Brain microvascular endothelial cell (primary cell): ENCODE measurements at places on chromosomes 12 and 14.

- no peak for DNase-seq
Measured at GRCh38 chr14:89531661-89532335, 114.8 kb upstream of the FOXN3 start.

DNA sequence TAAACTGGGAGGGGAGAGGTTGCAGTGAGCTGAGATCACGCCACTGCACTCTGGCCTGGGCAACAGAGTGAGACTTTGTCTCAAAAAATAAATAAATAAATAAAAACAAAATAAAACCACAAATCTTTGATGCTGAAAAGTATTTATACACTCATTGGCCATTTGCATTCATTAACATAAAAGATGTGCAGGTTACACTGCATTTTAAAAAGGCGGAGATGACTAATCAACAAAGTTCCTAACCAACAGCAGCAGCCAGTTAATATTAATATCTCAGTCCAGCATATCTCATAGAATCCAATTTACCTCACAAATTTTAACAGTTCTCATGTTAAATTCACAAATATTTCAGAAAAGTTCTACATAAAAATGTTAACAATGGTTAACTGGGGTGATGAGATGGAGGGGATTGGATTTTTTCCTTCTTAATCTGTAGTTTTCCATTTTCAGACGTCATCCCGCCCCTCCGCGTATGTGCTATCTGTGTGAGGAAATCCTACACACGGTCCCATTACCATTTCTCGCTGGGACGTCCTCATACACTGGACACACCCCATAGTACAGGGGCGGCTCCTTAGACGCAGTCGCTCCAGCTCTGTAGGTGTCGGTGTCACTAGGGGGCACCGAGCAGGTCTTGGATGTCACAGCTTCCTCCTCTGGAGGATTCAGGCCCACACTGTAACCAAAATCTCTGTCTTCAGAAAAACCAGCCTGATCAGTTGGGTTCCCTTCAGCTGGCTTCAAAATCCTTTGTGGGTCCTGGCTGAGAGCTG is 7.3 kb downstream of the ANKLE2 start:
- no peak for DNase-seq

- peak; percentile 93 for DNase-seq
Measured at GRCh38 chr14:59028476-59029202, 159.8 kb upstream of the DAAM1 start.

DNA sequence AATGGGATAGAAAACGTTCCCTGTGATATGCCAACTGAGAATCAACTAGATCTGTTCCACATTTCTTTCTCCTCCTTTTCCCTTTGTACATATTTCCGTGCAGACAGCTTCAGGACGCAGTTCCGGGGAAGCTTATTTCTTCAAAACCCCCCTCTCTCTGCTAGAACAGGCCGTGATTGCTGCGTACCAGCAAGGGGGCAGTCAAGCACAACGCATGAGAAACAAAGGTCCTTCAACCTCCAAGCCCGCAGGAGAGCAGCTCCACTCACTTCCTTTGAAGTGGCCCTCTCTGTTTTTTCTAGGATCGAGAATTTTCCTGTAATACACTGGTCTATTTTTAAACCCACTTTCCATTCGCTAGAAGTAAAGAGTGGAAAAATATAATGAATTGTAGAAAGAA is 80.8 kb downstream of the ZNF664 start:
- peak; percentile 58 for DNase-seq

DNA sequence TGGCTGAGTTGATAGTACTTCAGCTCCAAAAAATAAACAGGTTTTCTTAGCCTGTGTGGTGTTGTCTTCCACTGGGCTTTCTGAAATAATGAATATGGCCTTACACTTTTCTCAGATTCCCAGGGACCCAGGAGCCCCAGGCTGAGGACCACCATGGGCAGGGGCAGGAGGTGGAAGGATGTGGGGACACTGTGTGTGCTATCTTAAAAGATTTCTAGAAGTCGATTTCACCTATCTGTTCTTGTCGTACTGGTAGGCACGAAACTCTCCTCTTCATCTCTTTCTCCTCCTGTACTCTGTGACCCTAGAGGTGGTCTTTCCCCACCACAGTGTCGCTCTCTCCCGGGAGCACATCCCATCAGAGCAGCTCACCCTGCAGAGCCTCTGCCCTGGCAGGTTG is 107.7 kb upstream of the FKBP4 start:
- no peak for DNase-seq

DNA sequence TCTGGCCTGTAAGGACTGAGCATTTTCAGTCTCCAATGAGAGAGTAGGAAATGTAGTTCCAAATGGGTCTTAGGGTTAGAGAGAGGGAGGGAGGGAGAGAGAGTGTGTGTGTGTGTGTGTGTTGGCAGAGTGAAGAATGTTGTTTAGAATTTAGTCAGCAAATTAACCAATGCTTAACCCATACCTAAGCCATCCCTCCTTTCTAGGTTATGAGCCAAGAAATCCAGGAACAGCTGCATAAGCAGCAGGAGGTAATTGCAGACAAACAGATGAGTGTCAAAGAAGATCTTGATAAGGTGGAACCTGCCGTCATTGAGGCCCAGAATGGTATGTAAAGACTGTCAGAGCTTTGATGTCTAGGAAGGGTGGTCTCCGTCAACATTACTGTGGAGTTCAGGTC is 56.9 kb downstream of the HSP90AA1 start:
- DNase-seq: peak; percentile 63

DNA sequence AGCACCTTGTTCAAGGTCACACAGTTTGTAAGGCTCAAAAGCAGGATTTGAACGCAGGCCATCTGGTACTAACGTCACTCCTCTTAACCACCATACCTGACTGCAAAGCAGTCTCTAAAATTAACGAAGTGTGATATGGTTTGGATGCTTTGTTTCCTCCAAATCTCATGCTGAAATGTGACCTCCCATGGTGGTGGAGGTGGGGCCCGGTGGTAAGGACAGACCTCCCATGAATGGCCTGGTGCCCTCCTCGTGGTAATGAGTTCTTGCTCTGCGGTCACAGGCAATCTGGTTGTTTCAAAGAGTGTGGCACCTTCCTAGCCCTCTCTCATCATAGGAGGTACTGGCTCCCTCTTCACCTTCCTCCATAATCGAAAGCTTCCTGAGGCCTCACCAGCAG is 102.2 kb upstream of the BCL2L14 start:
- no peak for DNase-seq

- no peak for DNase-seq
Measured at GRCh38 chr14:89740241-89740640, 214.3 kb downstream of the EFCAB11 start.

- DNase-seq: no peak
Measured at GRCh38 chr12:124410354-124411175, 115.7 kb downstream of the RFLNA start.

DNA sequence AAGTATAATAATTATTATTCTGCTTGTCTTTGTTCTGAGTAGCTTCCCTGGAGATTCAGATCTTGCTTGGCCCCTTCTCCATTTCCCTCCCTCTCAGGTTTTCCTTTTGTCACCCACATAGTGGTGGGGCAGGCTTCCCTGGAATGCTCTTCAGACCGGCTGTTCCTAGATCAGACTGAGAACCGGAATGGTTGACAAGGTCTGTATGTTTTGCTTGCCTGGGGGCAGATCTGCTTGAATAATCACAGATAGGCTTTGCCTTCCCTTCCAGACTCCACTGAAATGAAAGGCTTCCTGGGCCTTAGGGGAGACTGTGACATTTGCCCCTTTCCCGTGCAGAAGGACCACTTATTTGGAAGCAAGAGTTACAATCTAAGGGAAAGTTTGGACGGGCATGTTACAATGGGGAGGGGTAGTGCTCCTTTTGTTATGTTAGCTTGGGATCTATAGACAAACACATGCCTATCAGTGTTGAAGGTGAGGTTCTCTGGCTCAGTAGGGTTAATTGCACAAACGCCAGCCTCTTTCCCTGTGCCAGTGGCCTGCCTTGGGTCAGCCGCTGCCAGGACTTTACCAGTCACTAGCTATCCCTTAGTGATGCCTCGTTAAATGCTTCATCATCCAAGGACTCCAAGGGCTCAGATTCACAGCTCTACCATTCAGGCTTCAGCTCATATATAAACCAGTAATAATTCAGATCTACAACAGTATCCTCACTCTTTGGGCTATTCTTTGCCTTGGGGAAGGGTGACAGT is 178.6 kb downstream of the SNAPC1 start:
- no peak for DNase-seq

DNA sequence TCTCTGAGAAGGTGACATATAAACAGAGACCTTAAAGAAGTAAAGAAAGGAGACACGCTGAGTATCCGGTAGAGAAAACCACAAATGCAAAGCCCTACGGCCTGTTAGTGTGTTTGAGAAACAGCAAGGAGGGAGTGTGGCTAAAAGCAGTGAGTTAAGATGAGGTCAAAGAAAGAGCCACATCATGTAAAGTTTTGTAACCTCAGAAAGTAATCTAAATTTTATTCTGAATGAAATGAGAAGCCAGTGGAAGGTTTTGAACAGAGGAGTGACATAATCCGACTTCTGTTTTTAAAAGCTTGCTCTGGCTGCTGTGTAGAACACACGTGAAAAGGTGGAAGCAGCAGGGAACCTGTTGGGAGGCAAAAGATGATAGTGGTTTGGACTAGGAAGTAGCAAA is 32.6 kb downstream of the PPP2R5E start:
- no peak for DNase-seq

DNA sequence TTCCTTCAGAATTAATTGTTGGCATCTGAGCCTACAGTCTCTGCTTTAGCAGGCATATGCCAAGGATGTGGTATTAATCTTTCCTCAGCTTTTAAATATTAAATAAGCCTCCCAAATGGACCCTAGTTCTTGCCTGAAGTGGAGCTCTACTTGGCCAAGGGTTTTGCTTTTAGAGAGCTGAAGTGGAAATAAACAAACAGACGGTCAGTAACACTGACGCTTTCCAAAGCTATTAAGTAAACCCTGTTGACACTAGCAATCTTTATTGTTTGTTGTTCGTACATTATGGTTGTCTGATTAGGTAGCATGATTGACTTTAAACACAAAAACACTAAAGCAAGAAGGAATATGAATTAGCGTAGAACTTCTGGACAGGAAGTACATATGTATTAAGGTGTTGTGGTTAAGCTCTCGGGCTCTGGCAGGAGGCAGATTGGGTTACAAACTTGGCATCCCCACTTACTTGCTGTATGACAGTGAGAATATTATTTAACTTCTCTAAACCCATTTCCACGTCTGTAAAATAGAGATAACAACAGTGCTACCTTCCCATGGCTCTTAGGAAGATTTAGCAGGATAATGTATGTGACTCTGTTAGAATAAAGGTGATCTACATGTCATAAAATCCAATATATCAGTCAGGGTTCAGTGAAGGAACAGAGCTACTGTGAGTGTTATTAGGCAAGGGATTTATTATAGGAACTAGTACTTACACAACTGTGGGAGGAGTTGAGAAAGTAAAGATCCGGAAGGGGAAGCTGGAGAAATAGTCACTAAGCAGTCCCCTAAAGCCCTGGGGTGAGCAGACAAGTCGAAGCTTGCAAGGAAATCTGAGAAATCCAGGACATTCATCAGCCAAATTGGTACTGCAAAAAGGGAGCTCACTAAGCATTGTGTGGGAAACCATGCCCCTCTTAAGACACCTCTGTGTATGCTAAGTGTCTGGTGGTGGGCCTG is 92.2 kb upstream of the ATF7IP start:
- DNase-seq: no peak

- DNase-seq: no peak
Measured at GRCh38 chr14:104788161-104788818, 7.3 kb downstream of the AKT1 start.

GRCh38 chr12:39788239-39788638 is 168.6 kb upstream of the ABCD2 start:
- no peak for DNase-seq

DNA sequence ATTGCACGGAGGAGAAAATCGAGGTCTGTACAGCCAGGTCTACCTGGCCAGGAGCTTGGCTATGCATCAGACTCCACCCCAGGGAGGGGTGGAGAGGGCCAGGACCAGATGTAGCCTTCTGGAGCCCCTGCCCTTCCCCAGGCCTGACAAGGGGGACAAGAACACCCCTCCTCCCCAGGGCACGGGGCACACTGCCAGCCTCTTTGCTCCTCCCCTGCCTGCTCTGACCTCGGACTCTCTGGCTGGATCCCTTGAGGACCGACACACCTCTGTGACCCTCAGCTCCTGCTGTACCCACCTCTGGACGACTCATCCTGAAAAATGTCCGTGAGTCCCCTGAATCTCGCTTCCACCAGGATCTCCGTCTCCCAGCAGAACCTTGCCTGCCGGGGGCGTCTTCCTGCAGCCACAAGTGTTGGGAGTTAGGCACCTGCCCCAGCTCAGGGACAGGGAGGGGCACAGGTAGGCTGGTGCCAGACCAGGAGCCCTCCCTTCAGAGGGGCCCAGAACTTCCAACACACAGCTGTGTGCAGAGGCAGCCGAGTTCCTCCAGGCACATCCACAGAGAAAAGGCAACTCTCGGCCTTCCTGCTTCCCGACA is 21.8 kb downstream of the AHNAK2 start:
- no peak for DNase-seq

DNA sequence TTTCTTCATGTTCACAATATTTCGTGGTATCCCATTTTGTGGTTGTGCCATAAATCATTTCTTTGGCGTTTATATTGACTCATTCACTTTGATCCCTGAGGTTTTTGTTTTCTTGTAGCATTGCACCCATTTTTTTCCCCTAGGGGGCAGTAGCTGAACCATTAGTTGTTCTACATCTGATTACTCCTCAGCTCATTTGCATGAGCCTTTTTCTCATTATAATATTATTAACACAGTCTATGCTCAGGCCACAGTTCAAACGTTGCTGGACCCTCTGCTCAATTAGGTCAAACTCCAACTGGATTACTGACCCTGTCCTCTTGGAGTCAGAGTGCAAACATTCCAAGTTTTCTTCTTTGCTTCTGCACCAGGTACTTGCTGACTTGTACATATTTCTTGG is 475.4 kb upstream of the SEL1L start:
- DNase-seq: no peak

DNA sequence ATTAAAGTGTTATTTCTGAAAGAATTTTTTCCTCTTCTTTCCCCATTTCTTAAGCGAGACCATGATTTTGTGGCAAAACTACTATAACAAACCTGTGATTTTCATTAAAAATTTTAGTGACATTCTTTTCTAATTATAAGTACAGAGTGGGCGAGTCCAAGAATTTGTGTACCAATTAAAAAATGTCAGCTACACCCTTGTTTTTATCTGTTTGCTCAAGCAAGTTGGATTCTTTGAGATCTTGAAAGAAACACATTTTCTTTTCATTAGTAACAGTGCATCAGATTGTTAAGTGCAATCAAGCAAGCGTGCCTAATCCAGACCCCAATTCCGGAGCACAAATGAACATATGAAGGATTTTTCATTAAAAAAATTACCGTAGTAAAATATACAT is 338.8 kb upstream of the DDHD1 start:
- DNase-seq: no peak

DNA sequence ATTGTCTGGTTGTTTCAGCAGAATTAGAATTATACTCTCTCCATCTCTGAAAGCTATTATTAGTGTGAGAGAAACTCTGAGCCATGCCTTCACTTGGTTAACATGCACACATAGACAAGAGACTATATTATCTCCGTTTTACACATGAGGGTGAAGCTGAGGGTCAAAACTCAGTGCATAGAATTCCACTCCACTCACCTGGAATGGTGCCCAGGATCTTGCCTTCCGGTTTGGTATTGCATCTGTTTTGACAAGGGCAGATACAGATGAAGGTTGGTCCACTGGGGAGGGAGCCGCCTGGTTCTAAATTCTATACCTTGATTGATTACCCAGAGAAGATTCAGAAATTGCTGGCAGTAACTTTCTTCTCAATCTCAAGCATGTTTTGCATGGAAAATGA is 149.5 kb upstream of the PELI2 start:
- no peak for DNase-seq
